Inflammatory macrophage (primary cell): ENCODE measurements at places on chromosomes 2 and 18.

GRCh38 chr18:69897397-69898108 lies 50.1 kb downstream of the CD226 start:
- peak; percentile 5 for DNase-seq

GRCh38 chr2:35946478-35946877 lies 409.1 kb upstream of the CRIM1 start:
- DNase-seq: no peak

DNA sequence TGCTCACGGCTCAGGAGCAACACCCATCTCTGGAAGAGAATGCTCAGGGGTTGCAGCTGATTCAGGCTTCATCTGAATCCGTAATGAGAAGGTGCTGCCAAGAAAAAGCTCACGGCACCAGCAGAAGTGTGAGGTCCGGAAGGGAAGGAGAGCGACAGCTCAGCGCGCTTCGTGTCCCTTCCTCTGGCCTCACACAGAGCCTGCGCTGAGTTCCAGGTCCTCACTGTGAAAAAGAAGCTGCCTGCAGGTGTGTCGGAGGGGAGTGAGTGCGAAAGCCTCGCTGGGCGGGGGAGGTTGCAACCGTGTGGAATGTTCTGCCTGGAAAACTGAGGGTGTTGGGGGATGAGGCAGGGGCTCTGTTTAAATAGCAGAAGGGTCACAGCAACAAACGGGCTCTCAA lies 76.2 kb upstream of the TWIST2 start:
- no peak for DNase-seq

DNA sequence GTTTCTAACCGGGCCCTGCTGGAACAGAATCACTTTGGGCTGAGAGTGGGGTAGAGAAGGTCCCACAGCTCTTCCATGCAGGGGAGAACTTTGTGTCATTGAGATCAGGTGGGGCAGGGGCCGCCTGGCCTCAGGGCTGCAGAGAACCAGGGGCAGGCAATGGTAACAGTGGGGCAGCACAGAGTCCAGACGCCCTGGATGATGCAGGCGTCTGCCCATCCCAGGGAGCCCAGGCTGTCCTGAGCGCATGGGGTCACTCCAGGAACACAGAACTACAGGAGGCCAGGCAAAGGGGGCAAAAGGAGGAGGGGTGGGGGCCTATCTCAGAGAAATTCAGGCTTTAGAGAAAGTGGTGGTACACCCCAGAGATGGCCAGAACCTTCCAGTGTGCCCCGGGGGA lies 121.3 kb downstream of the NDUFA10 start:
- no peak for DNase-seq

DNA sequence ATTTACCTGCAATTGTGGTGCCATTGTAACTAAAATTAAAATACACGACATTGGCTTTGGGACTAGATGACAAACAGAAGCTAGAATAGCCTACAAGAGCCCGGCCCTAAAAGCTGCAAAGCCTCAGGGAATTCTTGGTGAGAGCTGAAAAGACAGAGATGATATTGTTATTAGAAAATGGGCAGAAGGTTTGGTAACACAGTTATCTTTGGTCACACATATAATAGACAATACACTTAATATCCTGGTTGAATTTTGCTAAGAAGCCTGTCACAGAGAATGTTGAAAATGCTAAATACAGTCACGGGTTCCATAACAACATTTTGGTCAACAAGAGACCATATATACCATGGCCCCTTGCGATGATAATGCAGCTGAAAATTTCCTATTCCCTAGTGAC lies 157.3 kb upstream of the CDH19 start:
- DNase-seq: no peak

GRCh38 chr2:71346065-71346464 lies 14.5 kb downstream of the ZNF638 start:
- DNase-seq: no peak
